ENCODE measurements at places on chromosomes 3 and 15.

GRCh38 chr15:61415617-61416120 lies 186.6 kb upstream of the RORA start:
- no peak for DNase-seq

DNA sequence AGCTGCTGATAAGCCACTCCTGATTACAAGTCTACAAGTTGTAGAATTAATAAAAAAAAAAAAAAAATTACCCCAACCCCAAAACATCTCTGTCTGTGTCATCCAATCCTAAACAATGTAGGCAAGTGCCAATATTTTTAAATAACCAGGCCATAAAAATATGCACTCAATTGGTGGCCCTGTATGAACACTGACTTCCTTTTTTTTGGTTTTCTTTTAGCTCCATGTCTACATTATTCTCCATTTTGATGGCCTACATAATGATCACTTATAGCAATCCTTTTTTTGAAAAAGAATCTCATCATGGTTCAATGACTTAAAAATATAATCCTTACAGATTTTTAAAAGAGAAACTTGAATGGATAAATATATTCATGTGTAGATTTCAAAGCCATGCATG lies 72.1 kb downstream of the FOXP1 start:
- DNase-seq, result no peak

- DNase-seq, result peak; percentile 27
These were observed 10.8 kb downstream of the RASL12 start for GRCh38 chr15:65056868-65057548.

GRCh38 chr3:61649381-61650170 lies 88.2 kb downstream of the PTPRG start:
- DNase-seq, result no peak

GRCh38 chr15:23616536-23616935 lies 31.1 kb downstream of the MAGEL2 start:
- no peak for DNase-seq

- peak; percentile 34 for DNase-seq
These were observed 591.6 kb upstream of the AGTR1 start for GRCh38 chr3:148106062-148106461.

GRCh38 chr3:37963016-37963415 lies 27.6 kb upstream of the VILL start:
- peak; percentile 70 for DNase-seq

GRCh38 chr15:100918690-100919480 lies at the start of gene LRRK1:
TSS of gene LRRK1 (plus strand) at chr15:100919357. CDS start at chr15:100924633, 5,276 bp downstream.
- DNase-seq, result no peak

- DNase-seq, result peak; percentile 28
These were observed 6.6 kb upstream of the ZNF148 start for GRCh38 chr3:125381743-125382142.

DNA sequence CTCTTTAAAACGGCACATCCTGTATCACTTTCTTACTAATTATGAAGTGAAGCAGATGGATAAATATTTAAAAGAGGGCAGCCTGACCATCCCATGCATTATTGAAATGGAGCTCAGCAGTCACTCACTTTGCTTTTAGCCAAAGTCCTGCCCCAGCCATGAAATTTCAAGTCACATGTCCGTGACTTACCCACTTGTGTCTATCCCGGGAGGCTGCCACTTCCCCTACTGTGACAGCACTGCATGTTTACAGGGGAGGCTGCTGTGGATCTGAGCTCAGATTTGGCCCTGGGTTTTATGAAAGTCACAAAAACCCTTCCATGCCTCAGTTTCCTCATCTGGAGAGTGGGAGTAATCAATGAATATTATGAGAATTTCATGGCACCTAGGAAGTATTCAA lies 17.9 kb upstream of the LRRK1 start:
- DNase-seq, result no peak

DNA sequence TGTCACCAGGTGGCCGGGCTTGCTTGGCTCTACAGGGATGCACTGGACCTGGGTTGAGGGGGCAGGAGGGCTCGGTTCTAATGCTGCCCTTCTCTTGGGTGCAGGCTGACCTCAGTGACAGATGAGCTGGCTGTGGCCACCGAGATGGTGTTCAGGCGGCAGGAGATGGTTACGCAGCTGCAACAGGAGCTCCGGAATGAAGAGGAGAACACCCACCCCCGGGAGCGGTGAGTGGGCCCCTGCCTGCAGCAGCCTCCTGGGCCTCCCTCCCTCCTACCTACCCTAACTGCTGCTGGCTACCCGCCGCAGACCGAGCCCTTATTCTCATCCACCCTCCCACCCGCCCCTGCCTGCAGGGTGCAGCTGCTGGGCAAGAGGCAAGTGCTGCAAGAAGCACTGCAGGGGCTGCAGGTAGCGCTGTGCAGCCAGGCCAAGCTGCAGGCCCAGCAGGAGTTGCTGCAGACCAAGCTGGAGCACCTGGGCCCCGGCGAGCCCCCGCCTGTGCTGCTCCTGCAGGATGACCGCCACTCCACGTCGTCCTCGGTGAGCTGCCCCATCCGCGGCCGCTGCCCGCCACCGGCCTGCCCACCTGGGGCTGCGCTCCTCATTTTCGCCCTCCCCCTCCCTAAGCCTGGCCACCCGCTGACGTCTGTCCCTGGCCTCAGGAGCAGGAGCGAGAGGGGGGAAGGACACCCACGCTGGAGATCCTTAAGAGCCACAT lies 5.6 kb downstream of the FES start:
- DNase-seq, result no peak

GRCh38 chr15:28117432-28117990 lies 18.4 kb upstream of the OCA2 start:
- no peak for DNase-seq

DNA sequence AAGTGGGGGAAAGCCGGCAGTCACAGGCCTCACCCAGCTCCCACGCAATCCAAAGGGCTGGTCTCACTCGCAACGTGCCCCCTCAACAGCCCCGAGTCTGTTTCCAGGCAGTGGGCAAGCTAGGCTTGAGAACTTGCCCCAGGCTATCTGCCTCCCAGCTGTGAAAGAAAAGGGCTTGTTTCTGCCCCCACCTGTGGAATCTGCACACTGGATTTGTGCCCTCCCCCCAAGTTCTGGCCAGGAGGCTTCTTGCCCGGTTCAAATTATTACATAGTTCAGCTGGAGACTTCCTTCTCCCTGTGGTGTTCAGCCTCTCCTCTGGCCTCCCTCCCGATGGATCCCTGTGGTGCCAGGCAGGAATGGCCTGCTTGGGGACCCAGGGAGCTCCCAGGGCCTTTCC lies 283.9 kb upstream of the LYSMD4 start:
- DNase-seq, result no peak

GRCh38 chr15:33956397-33956796 lies 11.9 kb upstream of the CHRM5 start:
- no peak for DNase-seq

DNA sequence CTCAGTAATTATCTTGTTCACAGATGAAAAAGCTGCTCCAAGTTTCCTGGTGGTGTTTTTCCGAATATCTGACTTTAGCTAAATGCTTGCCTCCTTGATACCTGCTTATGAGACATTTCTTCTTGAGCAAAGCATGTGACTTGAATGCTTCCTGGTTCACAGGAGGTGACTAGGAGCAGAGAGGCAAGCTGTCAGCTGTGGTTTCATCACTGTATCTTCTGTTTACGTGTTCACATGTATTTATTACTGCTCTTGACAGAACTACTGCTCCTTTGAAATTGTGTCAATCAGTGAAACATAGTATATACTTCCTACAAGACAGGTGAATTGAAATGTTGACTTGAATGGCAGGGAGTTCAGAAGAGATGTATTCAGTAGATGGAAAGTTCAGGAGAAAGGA lies 8.9 kb upstream of the SPPL2A start:
- no peak for DNase-seq

GRCh38 chr15:100083572-100083971 lies 258.2 kb downstream of the ADAMTS17 start:
- peak; percentile 32 for DNase-seq

DNA sequence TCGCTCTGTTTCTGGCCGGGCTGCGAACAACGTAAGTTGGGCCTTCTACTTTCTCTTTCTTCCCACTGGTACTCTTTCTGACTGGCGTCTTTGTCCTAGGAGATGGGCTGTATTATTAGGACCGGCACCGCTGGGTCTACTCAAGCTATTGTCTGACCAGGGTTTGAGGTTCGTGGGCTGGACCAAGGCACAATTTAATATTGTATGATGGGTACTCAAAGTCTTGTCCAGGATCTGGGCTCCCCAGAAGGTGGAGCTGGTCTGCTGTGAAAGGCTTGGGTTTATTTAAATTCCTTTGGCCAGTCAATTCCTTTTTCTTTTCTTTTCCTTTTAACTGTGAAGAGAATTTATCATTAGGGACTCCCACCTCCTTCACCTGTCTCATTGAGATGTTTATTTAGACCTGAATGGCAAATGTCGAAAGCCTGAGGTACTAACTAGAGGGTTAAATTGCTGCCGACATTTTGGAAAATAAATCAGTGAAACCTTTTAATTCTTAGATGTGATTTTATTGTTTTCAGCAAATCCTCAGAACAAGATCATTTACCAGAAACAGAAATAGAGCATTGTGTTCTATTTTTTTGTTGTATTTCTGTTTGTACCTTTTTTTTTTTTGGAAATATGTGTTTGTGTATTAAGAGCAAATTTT lies 410 bp downstream of the LRRC49 start:
- peak; percentile 67 for DNase-seq

DNA sequence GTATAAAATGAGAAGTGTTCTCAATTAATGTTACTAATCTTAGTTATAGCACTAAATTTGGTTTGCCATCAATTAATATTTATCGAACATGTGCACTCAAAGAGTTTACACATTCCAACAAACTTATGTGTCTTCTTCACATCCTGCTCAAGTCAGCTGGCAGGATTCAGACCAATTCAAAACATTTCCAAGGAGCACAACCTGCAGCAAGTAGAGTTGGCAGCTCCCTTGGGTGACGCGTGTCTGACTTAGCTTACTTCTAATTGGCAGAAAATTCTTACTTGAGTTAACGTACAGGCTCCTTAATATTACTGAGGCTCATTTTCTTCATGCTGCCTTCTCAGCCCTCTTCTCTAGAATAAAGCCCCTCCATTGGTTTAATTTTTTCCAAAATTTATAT lies 110.4 kb upstream of the PFN2 start:
- peak; percentile 57 for DNase-seq

DNA sequence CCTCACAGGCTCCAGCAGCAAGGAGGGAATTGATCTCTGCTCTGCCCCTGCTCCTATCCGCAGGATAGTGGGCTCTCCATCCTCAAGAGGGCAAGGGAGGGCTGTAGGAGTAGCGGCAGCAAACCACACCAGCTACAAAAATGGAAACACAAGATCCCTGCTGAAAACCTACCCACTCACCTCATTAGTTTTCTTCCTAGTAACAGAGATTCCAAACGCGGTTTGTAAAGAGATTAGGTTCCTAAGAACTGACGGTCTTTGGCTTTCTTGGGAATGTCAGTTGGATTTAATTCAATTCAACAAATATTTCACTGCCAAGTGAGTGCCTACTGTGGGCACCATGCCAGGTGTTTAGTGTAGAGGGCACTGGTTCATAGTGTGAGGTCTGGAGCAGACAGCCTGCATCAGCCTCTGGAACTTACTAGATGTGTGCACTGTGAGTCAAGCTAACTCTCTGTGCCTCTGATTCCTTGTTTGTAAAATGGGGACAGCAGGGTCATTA lies 84.7 kb downstream of the MRPL46 start:
- DNase-seq, result no peak

GRCh38 chr15:63896336-63897115 lies 62.8 kb upstream of the HERC1 start:
- peak; percentile 97 for DNase-seq

GRCh38 chr15:66895794-66896453 lies 169.5 kb upstream of the SMAD3 start:
- DNase-seq, result no peak

- no peak for DNase-seq
These were observed 17.3 kb downstream of the RNF168 start for GRCh38 chr3:196486263-196486662.

DNA sequence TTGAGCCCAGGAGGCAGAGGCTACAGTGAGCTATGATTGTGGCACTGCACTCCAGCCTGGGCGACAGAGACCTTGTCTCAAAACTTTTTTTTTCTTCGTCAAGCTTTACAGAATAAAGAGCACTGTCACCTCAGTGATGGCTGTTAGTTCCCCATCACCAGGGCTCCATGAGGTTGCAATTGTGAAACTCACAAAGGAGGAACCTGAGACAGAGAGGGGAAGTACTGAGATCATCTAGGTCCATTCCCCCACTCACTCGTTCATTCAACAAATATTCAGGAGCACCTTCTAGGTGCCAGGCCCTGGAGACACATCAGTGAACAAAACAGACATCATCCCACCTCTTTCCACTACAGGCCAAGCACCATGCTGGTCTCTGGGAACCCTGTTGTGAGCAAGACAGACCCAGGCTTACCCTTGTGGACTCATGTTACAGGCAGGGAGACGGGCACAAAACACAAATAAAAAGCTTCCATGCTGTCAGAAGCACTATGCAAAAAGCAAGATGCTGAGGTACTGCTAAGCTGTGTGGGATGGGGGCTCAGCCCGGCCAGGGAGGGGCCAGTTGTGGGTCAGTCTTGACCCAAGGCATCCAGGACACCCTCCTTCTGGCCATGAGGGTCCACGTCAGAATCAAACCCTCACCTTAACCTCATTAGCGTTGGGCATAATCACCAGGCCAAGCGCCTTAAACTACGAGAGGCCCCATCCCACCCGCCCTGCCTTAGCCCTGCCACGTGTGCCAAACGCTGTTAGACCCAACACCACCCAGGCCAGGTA lies 2.1 kb upstream of the RHO start:
- no peak for DNase-seq

All from LHCN-M2 (cell line).